ENCODE measurements at places on chromosomes 3 and 15. TPM values are rescaled to one million over a fixed set of nuclear protein-coding genes. Genes with fewer than 3 reads are reported as not detected.
A peak's percentile ranks its signal among the peaks of the same experiment; 100 is the strongest.

Gene CHP1
- polyA plus RNA-seq, result 54.2 TPM

Gene SYNPR
- polyA plus RNA-seq, result not detected

Gene CLSTN2
- polyA plus RNA-seq, result 2.9 TPM

Gene C3orf85
- polyA plus RNA-seq, result not detected

Gene CCDC13
- 0.28 TPM for polyA plus RNA-seq

Gene SPATA12
- not detected for polyA plus RNA-seq

Gene ZPLD1
- not detected for polyA plus RNA-seq

Gene MB21D2
- 19.6 TPM for polyA plus RNA-seq

- DNase-seq, result no peak
Observed at GRCh38 chr3:112460519-112461195, 38.6 kb downstream of the BTLA start.

DNA sequence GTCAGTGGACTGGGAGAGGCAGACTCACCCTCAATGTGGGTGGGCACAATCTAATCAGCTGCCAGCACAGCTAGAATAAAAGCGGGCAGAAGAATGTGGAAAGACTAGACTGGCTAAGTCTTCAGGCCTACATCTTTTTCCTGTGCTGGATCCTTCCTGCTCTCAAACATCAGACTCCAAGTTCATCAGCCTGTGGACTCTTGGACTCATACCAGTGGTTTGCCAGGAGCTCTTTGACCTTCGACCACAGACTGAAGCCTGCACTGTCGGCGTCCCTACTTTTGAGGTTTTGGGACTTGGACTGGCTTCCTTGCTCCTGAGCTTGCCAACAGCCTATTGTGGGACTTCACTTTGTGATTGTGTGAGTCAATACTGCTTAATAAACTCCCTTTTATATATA lies 68.0 kb downstream of the CNTN3 start:
- DNase-seq, result no peak

DNA sequence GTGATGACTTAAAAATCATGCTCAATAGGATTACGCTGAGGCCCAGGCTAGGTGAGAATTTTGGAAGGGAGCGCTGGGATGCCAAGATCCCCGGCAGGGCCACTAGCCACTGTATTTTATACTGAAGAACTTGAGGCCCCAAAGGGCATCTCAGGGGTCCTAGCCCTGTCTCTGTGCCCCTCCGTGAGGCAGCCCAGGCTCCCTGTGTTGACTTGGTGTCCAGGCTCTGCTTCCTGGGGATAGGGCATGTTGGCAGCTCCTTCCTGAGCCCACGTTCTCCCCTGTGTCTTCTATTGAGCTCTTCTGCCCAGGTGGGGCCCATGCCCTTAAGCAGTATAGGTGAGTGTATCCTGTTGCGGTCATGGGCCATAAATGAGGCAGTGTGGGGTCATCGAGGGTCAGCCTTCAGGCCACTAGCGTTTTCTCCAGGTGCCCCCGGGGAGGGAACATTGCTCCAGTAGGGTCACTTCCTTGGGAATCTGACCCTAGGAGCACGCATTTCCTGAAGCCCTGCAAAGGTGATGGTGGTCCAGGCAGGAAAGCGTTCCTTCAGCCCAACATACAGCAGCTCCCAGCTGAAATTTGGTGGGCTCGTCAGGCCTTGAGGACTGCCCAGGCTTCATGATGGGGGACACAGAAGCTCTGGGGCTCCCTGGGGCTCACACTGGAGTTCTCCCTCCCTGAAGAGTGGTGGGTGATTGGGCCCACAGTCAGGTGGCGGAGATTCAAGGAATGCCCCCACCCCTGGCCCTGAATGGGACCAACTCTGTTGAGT lies 189.4 kb downstream of the UBE3A start:
- no peak for DNase-seq

DNA sequence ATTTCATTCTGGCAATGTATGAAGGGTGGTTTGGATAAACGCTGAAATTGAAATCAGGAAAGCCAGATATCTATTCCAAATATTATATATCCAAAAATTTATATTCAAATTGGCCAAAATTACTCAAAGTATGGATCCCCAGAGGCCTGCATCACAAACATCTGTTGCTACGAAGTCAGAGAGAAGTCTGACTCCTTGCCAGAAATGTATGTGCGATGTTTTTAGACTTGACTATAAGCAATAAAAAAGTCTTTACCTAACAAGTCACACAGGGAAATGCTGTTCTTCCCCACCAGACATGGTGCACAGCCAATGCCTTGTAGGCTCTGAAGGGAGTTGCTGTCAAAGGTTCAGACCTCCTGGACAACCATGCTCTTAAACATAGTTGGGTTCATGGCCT lies 533.1 kb downstream of the OTOL1 start:
- DNase-seq, result peak; percentile 80

DNA sequence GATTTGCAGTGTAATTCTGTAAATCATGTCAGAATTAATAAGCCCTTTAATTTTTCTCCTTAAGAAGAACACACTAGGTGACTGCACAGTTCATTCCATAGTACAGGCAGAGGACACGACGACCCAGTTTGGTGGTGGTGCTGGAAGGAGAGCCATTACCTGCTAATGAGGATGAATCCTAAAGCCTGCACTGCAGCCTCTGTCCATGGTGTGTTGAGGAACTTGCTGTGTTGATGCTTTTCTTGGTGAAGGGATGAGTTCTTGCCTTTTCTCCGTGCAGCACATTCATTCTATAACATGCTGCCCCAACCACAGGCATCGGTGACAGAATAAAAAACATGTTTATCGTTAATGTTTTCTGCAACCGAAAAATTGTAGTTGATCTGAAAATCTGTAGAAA lies 89.6 kb upstream of the VEPH1 start:
- DNase-seq, result no peak

GRCh38 chr3:11452885-11453847 lies 181.0 kb downstream of the ATG7 start:
- DNase-seq, result peak; percentile 83

DNA sequence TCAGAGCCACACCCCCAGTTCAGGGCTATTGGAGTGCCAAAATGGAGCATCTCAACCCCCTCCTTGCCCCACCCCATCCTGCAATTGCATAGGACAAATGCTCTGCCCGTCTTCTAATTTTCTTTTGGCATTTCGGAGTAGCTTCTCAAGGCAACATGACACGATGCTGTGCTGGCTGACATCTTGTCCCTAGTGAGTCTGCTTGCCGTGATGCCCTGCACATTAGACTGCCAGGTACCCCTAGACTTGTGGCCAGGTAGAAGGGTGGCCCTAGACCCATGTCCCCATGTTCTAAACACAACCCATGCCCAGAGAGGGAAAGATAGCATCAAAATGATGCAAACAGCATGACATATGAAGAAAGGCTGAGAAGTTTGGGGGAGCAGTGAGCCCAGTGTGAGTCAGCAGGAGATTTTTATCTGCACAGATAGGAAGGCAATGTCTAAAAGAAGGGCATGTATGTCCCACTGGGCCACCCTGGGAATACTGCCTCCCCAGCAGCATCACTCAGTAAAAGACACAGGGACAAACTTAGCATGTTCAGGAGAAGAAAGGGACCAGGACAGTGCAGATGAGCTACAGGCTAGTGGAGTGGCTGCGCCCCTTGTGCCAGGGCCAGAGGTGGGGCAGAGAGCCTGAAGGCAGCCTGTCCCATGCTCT lies 36.8 kb downstream of the CA12 start:
- DNase-seq, result no peak

DNA sequence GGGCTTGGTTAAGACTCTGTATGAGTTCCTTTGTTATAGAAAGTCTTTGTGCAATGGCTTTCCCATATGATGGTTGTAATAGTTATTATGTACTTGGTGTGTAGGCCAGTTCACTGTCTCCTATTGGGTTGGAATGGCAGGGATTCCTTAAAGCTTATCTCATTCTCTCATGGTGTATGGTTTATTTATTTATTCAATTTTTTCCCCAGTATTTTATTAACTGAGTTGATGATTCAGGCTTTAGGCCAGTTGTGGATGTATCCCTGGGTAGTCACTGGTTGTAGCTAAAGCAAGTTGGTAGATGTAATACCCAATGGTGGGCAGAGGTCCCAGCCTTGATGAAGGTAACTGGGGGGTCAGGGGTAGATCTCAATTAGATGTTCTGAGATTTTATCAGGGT lies 349.4 kb downstream of the DOCK3 start:
- DNase-seq, result no peak

DNA sequence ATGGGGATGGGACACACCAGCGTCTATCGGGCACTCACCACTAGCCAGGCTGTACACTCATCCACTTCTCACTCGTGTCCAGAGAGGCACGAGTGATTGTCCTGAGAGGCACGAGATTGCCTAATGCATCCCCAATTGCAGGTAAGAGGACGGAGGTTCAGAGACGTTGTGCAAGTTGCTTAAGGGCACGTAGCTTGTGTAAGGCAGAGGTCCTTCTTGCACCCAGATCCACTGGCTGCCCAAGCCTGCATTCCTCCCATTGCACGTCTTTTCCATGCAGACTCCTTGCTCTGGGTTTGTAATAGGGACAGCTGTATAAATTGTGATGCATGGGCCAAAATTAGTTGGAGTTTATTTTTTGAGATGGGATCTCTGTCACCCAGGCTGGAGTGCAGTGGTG lies 264.3 kb downstream of the PLCL2 start:
- DNase-seq, result no peak

DNA sequence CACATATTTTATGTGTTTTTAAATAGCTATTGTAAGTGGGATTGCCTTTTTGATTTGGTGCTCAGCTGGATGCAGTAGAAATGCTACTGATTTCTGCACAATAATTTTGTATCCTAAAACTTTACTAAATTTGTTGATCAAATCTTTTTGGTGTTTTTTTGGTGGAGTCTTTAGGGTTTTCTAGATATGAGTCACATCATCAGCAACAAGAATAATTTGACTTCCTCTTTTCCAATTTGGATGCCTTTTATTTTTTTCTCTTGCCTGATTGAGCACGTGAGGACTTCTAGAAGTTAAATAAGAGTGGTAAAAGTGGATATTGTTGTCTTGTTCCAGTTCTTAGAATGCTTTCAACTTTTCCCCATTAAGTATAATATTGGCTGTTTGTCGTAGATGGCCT lies 51.3 kb downstream of the TLNRD1 start:
- DNase-seq, result no peak

DNA sequence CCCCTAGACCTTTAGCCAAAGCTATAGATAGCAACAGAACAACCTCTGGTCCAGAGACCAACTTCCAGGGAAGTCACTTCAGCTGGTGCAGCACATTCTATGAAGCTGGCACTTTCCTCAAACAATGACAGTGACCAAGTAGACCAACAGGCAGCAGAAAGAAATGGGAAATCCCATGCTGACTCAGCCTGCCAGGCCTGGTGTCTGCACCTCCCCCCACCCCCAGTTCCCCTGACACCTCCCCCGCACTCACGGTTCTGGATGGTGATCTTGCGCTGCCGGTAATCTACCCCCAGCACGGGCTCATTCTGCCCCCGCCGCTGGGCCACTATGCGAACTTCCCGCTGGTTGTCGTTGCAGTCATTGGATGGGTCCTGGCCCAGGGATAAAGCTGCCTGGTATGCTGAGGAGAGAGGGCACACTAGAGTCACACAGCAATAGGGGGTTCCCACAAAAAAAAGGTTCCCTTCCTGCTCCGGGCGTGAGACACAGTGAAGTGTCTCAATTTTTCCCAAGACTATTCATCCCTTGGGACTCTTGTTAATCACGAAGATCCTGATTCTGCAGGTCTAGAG lies 17.0 kb downstream of the ILDR1 start:
- no peak for DNase-seq

- DNase-seq, result no peak
Observed at GRCh38 chr3:29805757-29806156, 524.9 kb downstream of the RBMS3 start.
